ENCODE measurements at places on chromosomes 1 and 21. TPM values are rescaled to one million over a fixed set of nuclear protein-coding genes. Genes with fewer than 3 reads are reported as not detected.

Gene CELSR2
- total RNA-seq: 1.5 TPM

Gene CRP
- total RNA-seq: not detected

Gene HCRTR1
- total RNA-seq: not detected

Gene SH2D1B
- total RNA-seq: not detected

Gene LCA5L
- 1.6 TPM for total RNA-seq

Gene MMP23B
- total RNA-seq: 9.8 TPM

Gene CYB5RL
- total RNA-seq: 4.1 TPM

Gene DMRTA2
- total RNA-seq: 0.09 TPM

Measured in smooth muscle cell of bladder (primary cell).